ENCODE measurements at places on chromosomes 6 and 20.

- DNase-seq, result no peak
These were observed 6.2 kb downstream of the NQO2 start for GRCh38 chr6:3005874-3006273.

DNA sequence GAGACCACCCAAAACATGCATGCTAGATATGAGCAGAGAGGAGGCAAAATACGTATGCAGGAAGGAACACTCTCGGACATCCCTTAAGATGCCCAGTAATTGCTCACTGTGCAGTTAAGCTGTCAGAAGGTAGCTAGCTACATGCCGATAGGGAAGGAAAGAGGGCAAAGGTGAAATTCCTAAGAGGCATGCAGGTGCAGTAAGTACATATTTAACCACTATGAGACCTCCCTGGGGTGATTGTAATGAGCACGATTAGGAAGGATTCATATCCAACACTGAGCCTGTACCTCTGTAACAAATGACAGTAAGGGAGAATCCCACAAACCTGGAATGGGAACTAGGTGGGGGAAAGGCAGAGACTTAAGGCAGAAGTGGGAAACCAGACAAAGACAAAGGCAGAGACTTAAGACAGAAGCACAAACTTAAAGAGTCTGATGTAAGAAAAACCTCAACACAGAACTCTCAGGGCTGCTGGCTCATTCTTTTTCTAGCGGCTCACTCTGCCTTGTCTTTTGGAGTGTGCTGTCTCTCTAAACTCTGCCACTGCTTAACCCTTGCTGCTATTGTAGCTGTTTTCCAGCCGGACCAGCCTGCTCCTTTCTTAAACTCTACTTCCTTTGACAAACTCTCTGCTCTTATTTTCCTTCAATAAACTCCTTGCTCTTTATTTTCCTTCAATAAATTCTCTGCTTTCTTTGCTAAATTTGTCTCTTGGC lies 148.1 kb downstream of the UBE3D start:
- DNase-seq, result no peak

DNA sequence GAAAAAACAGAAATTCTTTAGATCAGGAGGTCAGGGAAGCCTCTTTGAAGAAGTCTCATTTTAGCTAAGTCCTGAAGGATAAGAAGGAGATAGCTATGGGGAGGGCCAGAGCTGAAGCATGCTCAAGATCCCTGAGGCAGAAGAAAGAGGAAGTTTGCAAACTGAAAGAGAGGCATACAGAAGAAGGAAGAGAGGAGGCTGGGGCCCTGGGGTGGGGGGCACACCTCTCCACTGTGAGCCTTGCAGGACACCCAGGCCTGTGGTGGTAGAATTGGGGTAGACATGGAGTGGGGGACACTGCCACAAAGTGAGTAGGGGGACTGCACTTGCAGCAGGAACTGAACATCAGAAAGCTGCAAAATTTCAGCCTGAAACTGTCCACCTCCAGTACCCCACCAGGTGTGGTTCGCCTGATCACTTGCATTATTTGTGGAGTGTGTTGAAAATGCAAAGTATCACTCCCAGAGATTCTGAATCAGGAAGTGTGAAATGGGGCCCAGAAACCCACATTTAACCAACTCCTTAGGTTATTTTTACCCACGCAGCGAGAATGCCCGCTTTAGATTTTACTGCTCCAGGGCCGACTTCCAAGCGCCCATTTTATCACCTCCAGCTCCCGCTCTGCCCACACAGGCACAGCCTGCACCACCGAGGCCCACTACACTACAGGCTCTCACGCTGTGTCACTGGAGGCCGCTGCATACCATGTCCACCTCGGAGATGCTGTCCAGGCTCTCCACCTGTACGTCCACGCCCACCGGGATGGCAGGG lies 44.0 kb downstream of the GABRR2 start:
- no peak for DNase-seq

- DNase-seq, result no peak
These were observed 11.5 kb upstream of the ALDH8A1 start for GRCh38 chr6:134961366-134961765.

DNA sequence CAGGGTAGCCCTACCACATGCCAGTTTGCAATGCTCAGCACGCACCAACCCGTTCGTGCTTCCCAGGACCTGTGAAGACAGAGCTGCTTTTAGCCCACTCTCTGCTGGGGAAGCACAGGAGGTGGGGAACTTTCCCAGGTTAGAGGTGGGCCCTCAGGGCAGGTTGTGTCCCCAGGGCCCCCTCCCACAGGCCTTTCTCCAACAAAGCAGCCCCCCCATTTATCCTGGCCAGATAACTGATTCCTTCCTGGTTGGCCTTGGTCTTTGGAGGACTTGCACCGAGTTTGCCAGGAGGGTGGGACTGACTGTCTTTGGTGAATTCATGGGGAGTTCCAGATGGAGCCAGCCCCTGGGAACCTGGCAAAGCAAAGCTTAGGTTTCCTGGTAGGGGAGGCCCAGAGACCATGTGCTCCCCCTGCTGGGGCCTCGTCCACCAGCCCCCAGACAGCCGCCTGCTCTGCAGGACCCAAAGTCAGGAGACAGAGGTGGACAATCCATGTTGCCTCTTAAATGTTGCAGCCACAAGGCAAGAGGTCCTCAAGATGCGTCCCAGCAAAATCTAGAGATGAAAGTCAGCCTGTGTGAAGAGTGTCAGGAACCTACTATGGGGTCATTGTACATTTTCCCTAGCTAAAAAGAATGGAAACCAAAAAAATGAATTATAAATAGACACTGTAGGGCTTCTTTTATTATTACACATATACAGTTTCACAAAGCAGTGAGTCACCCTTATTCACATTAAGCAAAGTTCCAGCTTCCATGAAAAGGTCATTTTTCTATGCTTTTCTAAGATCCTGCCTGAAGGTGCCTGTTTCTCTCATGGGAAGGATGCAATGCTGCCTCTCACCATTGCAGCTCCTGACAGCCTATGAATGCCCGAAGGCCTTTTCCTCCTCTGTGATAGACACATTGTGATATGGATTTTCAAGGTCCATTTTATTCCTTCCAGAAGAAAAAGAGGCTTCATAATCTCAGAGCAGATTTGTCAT lies 497.8 kb downstream of the PREX1 start:
- no peak for DNase-seq

GRCh38 chr6:33933101-33933500 lies 129.3 kb upstream of the MLN start:
- DNase-seq, result no peak

DNA sequence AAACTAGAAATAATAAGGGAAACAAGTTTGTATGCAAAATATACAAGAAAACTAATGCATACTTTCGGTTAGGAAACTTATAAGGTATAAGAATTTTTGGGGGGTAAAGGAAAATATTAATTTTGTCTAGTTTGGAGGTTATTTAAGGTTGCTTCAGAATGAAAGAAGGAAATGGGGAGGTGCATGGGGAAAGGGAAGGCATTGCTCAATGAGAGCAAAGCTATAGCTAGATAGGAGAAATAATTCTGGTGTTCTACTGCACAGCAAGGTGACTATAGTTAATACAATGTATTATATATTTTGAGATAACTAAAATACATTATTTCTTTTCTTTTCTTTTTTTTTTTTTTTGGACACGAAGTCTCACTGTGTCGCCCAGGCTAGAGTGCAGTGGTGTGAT lies 5.4 kb upstream of the MYMX start:
- no peak for DNase-seq

- no peak for DNase-seq
These were observed 8.2 kb downstream of the STX7 start for GRCh38 chr6:132504757-132505156.

- peak; percentile 89 for DNase-seq
These were observed 235.7 kb upstream of the ZNF217 start for GRCh38 chr20:53829255-53829723.

- DNase-seq, result no peak
These were observed 333.6 kb upstream of the JARID2 start for GRCh38 chr6:14912226-14912625.

DNA sequence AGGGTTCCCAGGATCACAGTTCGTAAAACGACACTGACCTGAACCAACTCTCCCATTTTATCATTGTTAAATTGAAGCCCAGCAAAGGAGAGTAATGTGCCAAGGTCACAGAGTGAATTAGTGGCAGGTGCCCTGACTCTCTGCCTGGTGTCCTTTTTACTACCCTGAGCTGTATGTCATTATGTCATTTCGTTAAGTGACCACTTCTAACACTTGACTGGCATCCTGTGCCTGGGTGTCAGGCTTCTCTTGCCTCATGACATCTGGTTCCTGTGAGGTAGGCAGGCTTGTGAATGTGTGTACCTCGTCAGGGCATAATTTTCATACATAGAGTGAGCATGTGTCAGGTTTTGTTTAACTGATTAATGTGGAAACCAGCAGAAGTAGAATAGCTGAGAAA lies 48.6 kb downstream of the RALY start:
- DNase-seq, result no peak

GRCh38 chr20:61520893-61521460 lies 268.9 kb downstream of the CDH4 start:
- DNase-seq, result peak; percentile 92

DNA sequence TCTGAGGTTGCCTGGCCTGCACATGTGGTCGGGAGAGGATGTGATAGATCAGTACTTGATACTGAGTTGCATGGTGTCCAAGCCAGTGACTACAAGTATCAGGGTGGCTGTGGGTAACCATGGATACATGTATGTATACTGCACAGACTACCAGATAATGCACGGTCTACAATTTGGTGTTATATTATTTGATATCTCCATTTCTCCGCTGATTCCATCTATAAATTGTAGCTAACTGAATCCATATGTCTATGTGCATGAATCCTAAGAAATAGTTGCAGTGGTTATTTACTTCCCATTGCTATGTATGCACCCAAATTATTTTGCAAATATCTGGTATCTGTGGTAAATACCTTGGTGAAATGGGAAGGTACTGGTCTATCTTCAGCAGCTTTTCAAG lies 83.8 kb upstream of the KIF25 start:
- DNase-seq, result no peak

Measured in HT1080 (cell line).